ENCODE measurements at places on chromosomes 7 and 10.

GRCh38 chr10:59537501-59537900, 172.1 kb downstream of the SLC16A9 start:
- no peak for DNase-seq

- DNase-seq: no peak
These were observed 117.2 kb downstream of the ACTR3B start for GRCh38 chr7:152876749-152877148.

DNA sequence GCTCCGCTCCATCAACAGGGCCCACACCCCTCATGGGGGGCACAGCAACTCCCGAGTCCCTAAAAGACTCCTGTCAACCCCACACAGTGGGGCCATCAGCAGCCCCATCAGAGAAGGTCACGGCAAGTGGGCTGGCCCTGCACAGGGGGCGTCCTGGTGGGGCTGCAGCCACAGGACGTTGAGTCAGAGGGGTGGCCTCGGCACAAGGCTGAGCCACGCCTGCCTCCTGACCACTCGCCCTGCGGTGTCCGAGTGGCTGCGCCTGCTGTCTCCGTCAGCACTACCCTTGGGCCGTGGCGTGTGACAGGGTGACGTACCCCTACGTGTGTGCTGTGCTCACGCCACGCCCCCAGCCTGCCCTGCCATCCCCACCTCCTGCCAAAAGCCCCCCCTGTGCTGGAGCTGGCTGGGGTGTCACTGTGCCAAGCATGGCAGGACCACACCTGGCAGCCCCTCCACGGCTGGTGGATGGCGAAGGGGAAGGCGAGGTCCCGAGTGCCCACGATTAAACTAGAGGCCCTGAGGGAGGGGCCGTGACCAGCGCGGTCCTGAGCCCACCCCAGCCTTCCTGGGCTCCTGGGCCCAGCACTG, 26.0 kb upstream of the NKX6-2 start:
- no peak for DNase-seq

GRCh38 chr10:10587744-10588393, 429.8 kb upstream of the CELF2 start:
- DNase-seq: no peak

DNA sequence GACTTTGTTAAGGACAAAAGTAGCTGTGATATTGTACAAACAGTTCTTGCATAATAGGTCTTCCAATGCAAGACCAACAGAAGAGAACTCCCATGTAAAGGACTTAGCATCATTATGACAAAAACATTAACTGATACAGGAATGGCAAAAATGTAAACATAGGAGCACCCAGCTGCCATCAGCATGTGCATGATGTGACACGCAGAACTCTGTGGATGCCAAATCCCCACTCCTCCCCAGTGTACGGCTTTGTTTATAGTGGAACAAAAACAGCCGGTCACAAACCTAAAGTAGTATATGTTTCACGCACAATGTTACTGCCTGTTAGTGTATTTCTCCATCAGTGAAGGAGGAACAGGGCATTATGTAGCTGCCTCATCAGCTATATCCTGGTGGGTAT, 316.0 kb upstream of the AOAH start:
- DNase-seq: no peak

DNA sequence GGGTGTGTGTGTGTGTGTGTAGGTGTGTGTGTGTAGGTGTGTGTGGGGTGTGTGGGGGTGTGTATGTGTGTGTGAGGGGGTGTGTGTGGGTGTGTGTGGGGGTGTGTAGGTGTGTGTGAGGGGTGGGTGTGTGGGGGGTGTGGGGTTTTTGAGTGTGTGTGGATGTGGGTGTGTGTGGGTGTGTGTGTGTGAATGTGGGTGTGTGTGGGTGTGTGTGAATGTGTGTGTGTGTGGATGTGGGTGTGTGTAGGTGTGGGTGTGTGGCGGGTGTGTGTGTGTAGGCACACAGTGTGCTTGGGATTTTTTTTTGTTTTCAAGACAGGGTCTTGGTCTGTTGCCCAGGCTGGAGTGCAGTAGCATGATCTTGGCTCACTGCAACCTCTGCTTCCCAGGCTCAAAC, 36.8 kb upstream of the TCF7L2 start:
- DNase-seq: no peak

DNA sequence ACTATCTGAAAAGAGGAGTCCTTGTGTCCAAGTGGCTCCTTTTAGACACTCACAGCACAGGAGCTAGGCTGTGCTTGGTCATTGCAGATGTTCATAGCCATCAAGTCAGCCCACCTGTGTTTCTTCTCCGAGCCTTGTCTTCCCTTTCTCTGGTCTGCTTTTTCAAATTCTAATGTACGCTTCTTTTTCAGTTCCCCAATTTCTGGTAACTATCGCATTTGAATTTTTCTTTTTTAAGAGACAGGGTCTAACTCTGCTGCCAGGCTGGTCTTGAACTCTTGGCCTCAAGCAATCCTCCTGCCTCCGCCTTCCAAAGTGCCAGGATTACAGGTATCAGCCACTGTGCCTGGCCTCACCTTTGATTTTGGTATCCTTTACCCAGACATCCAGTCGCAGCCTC, 18.9 kb downstream of the APBB1IP start:
- no peak for DNase-seq

DNA sequence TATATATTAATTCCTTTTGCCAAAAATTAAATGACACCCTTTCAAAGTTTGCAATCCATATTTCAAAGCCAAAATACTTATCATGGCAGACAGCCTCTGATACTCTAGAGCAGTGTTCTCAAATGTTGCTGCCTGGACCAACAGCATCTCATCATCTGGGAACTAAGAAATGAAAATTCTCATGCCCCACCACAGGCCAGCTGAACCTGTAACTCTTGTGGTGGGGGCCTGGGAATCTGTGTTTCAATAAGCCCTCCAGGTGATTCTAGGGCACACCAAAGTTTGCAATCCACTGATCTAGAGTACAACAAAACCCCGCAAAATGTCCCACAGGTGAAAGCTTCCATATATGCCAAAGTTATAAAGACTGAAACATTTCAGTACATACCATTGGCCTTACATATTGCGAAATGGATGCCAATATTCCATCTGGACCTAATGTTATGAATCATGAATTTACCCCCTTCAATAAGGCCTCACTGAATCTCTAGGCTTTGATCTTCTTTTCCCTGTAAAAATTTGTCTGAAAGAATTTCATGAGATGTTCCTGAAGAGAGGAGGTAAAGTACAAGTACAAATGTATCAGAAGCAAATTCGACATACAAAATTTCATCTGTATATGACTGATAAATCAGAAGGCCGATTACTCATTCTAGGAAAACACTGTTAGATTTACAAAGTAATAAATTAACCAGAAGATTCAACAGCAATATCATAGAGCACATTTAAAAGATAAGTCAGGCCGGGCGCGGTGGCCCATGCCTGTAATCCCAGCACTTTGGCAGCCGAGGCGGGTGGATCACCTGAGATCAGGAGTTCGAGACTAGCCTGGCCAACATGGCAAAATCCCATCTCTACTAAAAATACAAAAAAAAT, 25.3 kb upstream of the EPC1 start:
- no peak for DNase-seq

DNA sequence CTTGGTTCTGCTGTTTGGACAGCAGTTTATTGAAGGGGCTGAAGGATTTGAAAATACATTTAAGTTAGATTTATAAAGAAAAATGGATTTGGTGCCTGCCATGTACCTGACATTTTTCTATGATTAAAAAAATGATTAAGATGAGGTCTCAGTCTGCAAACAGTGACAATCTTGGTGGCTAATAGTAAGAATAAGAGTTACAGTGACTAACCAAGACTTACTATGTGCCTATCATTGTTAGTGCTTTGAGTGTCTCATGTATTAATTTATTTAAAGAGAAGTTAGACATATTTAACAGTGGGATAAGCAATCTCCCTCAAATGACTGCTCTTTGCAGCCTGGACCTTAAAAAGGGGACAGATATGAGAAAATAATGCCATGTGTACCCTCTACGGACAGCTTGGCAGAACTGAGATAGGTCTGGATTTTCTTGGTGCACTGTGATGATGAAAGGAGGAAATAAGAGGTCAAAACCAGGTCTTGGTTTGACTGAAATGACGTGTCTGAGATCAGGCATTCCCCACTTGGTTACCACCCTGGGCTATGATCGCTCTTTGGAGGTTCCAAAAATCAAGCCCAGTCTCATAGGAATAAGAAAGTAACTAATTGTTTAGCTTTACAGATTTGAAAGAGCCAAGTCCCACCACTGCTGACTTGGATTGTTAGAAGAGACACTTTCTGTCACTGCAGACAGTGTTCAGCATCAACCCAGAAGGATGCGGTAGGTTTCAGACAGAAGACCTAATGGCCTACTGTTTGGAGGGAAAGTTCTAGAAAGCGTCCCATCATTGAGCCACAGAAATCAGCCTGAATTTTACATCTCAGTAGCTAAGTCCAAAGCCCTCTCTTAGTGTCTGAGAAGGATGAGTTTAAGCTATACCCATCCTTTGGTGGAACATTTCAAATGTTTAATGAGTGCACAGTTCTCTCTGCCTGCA, 2.1 kb downstream of the CASP7 start:
- DNase-seq: peak; percentile 77

GRCh38 chr7:17940951-17941431, 697 bp upstream of the SNX13 start:
- DNase-seq: no peak

DNA sequence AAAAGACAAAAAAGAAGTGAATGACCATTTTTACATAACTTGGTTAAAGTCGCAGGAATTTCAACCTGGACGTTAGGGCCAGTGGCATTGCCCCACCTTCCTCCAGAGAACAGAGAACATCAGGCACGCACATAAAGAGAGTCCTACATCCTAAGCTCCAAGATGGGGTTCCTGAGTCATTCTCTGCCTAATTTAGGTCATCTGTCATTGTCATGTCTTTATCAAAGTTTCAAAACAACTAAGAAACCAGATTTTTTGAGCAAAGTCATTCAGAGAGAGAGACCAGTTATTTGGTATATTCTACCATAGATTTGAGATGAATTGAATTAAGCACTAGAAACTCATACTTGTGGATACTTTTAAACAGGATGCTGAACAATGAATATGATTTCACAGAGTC, 241.7 kb downstream of the CALN1 start:
- DNase-seq: no peak

- DNase-seq: no peak
These were observed 65.5 kb upstream of the SH2B2 start for GRCh38 chr7:102220960-102221800.

DNA sequence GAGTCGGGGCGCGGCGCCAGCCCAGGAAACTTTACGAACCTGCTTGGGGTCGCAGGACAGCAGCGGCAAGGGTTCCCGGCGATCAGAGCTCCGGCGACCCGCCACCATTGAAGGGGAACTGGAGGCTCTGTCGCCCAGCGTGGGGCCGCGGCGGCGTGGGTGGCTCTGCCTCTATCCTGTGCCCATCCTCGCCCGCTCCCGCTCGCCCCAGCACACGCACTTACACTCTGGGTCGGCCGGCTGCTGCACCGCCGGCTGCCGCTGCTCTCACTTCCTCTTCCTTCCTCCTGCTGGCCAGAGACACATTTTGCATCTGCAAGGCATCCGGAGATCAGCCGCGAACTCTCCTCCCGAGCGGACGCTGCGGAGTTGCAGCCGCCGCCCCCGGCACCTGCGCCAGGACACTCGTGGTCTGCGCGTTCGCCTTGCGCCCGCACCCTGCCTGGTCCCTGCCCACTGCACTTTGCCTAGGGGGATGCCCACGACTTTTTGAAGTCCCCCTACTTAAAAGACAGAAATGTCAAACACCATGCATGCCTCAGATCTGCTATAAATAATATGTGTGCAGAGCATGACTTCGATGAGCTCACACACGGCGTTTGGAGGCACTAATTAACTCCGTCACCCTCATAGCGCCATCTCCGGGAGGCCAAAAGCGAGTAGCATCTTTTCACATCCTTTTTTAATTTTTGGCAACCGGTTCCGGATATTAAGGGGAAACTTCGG, at the start of gene ELMO1:
Gene ELMO1, minus strand, starts transcription at position 229 of the 726 bp plus-strand sequence. CDS start 106,174 bp downstream, outside the sequence.
- DNase-seq: peak; percentile 85

- no peak for DNase-seq
These were observed 27.1 kb upstream of the SH3PXD2A start for GRCh38 chr10:103882285-103883007.

GRCh38 chr10:4835494-4835918, 9.5 kb downstream of the AKR1E2 start:
- DNase-seq: no peak

- DNase-seq: no peak
These were observed 97.3 kb downstream of the INPP5A start for GRCh38 chr10:132634947-132635271.

DNA sequence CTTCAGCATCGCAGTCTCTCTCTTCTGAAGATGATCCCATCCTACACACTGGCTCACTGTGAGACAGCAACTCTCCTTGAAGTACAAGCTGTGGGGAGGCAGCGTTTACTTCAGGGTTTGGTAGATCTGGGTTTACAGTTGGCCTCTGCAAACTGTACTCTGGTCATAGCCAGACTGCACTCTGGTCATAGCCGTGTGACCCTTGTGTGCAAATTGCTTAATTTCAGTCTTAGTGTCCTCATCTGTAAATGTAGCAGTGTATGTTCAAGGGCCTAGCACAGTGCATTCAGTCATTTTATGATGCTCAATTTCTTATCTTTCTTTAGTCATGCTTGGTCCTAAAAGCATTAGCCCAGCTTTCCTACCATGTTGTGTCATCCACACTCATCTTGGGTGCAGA, 188.2 kb downstream of the LRMDA start:
- DNase-seq: no peak

GRCh38 chr10:12906051-12906541, 95.4 kb downstream of the CCDC3 start:
- no peak for DNase-seq
